ENCODE measurements at places on chromosomes 16 and 17.
A peak's percentile ranks its signal among the peaks of the same experiment; 100 is the strongest.

- no peaks in the 10 kb centered on the region for H3K36me3 ChIP-seq
- H3K27me3 ChIP-seq: no peaks in the 10 kb centered on the region
Measured at GRCh38 chr17:67602974-67603373, 114.8 kb upstream of the NOL11 start.

DNA sequence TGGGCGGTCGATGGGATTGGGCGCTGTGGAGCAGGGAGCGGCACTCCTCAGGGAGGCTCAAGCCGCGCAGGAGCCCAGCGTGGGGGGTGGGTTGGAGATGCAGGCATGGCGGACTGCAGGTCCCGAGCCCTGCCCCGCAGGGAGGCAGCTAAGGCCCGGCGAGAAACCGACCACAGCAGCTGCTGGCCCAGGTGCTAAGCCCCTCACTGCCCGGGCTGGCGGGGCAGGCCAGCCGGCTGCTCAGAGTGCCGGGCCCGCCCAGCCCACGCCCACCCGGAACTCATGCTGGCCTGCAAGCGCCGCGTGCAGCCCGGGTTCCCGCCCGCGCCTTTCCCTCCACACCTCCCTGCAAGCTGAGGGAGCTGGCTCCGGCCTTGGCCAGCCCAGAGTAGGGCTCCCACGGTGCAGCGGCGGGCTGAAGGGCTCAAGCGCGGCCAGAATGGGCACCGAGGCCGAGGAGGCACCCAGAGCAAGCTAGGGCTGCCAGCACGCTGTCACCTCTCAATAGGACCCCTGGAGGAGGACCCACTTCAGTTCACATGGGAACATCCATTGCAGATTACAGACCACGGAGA, 20.5 kb upstream of the METTL16 start:
- no peak for DNase-seq
- H3K4me1 ChIP-seq: no peaks in the 10 kb centered on the region
- H3K27ac ChIP-seq: no peak overlapping the region
- no peak overlapping the region for H3K4me3 ChIP-seq
- no peaks in the 10 kb centered on the region for H3K36me3 ChIP-seq
- no peaks in the 10 kb centered on the region for H3K27me3 ChIP-seq

- peaks cover 4% of the 10 kb centered on the region for H3K27me3 ChIP-seq
- peaks cover 8% of the 10 kb centered on the region for H3K4me1 ChIP-seq
- no peak overlapping the region for H3K4me3 ChIP-seq
- no peak for DNase-seq
- H3K27ac ChIP-seq: no peak overlapping the region
- H3K36me3 ChIP-seq: no peaks in the 10 kb centered on the region
Measured at GRCh38 chr17:16997514-16998429, 25.9 kb upstream of the TNFRSF13B start.

DNA sequence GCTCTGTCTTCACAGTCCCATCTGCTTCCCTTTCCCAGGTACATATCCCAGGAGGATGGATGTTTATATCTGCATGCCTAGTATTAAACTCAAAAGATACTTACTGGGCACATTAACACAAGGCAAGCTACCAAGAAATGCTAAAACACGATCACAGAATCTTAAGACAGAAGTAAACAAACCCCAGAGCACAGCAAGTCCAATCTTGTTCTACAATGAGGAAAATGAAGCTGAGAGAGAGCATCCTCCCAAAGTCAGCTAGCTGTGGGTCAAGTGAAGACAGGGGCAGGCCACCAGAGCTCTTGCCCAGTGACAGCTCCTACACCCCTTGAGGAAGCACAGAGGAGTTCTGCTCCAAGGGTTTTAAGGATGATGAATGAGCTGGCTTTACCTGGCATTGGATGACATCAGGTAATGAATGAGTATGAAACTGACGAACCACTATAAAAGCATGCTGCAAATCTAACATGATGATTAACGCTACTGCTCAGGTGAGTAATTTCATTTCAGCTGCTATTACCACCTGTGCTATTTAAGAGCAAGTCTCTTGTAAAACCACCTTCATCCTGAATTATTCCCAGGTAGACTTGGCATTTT, 20.3 kb downstream of the XPO6 start:
- H3K36me3 ChIP-seq: peaks cover 11% of the 10 kb centered on the region
- no peak overlapping the region for H3K4me3 ChIP-seq
- H3K27me3 ChIP-seq: no peaks in the 10 kb centered on the region

DNA sequence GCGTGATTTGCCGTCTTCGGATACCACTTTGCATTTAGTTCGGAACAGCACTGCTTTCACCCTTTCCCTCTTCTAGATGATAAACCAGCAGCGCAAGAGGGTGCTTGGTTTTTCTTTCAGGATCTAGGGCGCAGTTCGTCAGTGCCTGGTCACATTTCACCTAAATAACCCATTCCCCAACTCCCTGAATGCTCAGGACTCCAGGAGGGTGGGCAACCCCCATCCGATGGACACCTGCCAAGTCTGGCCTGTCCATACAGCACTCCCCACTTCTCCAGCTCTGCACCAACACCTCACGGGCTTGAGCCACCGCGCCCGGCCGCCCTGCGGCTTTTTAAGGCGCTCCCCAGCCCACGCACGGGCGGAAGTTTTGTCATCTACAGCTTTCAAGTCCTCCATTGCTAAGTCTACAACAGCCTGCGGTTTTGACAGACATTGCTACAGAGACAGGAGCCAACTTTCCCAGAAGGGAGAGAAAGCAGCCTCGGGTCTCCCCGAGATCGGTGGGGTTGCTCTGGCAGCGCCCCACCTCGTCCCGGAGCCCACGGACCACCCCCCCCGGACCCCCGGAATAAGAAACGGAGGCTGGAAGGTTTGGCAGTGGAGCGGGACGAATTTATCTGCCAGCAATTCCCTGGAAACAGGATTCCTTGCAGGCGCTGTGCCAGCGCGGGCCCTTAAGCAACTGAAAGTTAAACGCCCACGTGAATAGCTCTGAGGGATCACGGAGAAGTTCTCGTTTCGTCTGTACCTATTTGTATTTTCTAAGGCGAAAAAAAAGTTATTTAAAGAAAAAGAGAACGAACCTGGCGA, 38.6 kb upstream of the SLFN13 start:
- H3K27ac ChIP-seq: no peak overlapping the region
- peak overlapping the region; percentile 41 for H3K4me3 ChIP-seq
- peak; percentile 39 for DNase-seq

DNA sequence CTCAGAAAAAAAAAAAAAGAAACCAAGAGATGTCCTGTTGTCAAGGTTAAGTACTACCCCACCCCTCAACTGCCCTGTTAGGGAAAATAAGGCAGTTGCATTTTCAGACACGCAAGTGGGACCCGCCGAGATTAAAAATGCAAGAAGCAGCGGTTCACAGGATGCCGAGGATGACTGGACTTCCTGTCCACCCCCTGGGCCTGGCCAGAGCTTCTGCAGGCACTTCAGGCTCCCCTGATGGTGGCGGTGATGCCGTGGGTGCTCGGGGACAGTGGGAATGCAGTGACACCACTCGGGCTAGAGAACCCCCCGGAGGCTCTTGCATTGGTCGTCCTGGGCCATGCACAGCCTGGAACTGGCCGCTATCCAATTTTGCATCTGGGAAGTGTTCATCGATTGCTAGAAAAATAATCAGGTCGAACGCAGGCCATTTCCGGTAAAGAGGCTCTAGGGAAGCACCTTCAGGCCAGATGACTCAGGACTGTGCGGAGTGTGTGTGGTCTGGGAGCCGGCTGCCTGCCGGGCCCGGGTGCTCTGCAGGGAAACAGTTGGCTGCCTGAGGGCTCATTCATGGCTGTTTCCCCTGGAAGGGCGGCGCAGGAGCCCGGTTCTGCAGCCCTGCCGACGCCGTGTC, 13.4 kb upstream of the CRISPLD2 start:
- H3K36me3 ChIP-seq: no peaks in the 10 kb centered on the region
- DNase-seq: peak; percentile 70
- no peak overlapping the region for H3K4me3 ChIP-seq
- peaks cover 4% of the 10 kb centered on the region for H3K27me3 ChIP-seq
- H3K4me1 ChIP-seq: peaks cover 16% of the 10 kb centered on the region

DNA sequence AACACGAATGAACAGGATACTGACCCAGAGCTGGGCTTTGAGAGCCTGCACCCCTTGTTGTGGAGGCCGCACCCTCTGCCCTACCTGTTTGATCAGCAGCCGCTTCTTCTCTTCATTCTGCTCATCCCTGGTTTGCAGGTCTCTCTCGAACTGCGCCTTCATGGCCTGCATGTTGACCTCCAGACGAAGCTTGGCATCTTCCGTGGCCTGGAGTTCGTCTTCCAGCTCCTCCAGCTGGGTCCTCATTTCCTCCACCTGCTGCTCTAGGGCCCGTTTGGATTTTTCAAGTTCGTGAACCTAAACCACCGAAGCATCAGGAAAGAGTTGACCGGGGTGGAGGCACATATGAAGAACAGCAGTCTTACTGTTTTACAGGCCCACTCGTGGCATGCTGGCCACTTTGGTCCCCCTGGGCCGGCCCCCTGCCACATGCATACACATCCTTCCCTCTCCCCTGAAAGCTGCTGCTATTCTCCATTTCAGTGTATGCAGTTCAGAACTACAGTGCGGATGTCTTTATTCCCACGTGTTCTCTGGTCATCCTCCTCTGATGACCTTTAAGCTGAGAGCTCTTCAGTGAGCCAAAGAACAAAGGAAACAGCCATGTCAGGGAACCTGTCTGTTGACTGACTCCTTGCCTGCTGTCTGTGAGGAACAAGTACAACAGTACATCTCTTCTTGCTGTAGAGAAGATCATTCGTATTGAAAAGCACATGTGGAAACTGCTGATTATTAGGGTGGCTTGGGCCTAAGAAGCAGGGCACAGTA, 54.8 kb downstream of the NDEL1 start:
- H3K4me1 ChIP-seq: no peaks in the 10 kb centered on the region
- no peaks in the 10 kb centered on the region for H3K27me3 ChIP-seq
- no peak for DNase-seq
- no peak overlapping the region for H3K4me3 ChIP-seq

DNA sequence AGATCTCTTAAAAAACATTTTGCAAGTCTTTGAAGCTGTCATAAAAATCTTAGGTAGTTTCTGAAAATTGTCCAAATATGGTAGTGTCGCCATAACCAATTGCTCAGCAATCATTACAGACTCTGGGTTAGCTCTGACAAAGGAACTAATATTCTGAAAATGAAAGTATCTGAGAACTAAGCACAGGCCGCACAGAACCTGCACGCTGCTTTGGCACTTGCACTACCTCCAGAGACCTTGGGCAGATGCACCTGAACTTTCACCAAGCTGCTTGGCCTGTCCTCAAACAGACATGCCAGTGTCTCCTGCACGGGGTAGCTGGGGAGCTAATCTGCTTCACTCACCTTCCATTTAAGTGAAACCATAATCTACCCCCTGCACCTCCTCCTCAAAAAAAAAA, 317.0 kb downstream of the MAF start:
- H3K27me3 ChIP-seq: no peaks in the 10 kb centered on the region
- H3K4me1 ChIP-seq: peaks cover 26% of the 10 kb centered on the region
- H3K27ac ChIP-seq: no peak overlapping the region
- no peak for DNase-seq
- H3K4me3 ChIP-seq: no peak overlapping the region
- H3K36me3 ChIP-seq: no peaks in the 10 kb centered on the region

GRCh38 chr16:17037499-17037898, 433.3 kb downstream of the XYLT1 start:
- H3K27me3 ChIP-seq: no peaks in the 10 kb centered on the region
- H3K4me3 ChIP-seq: no peak overlapping the region
- no peak for DNase-seq
- H3K27ac ChIP-seq: no peak overlapping the region

GRCh38 chr17:8158267-8159031, 4.3 kb downstream of the VAMP2 start:
- peak; percentile 93 for DNase-seq
- peak overlapping the region; percentile 92 for H3K27ac ChIP-seq
- H3K27me3 ChIP-seq: no peaks in the 10 kb centered on the region
- H3K4me1 ChIP-seq: peaks cover 55% of the 10 kb centered on the region
- peaks cover 30% of the 10 kb centered on the region for H3K36me3 ChIP-seq

- no peaks in the 10 kb centered on the region for H3K4me1 ChIP-seq
- H3K4me3 ChIP-seq: no peak overlapping the region
- H3K27ac ChIP-seq: no peak overlapping the region
- no peaks in the 10 kb centered on the region for H3K36me3 ChIP-seq
- H3K27me3 ChIP-seq: peaks cover 6% of the 10 kb centered on the region
- DNase-seq: no peak
Measured at GRCh38 chr17:6796887-6797490, 21.0 kb downstream of the FBXO39 start.

DNA sequence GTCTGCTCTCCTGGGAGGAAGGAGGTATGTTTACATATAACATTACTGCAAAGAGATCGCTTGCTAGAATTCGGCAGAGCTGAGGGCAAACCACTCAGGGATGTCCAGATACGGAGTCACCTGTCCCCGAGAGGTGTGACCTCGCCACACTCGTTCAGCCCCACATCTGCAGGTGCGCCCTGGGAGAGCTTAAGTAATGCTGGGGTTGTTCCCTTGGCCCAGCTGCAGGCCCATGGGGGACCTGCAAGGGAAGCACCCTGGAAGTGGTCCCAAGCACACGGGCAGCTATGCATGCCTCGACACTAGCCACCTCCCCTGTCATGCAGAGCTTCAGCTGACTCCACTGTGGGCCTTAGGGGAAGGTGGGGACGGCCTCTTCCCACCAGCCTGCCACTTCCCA, 22.2 kb downstream of the USP22 start:
- DNase-seq: no peak
- peaks cover 85% of the 10 kb centered on the region for H3K36me3 ChIP-seq
- H3K4me1 ChIP-seq: peaks cover 13% of the 10 kb centered on the region
- no peak overlapping the region for H3K4me3 ChIP-seq
- no peaks in the 10 kb centered on the region for H3K27me3 ChIP-seq
- no peak overlapping the region for H3K27ac ChIP-seq

- H3K27ac ChIP-seq: no peak overlapping the region
- DNase-seq: no peak
- H3K4me3 ChIP-seq: no peak overlapping the region
- peaks cover 13% of the 10 kb centered on the region for H3K36me3 ChIP-seq
- no peaks in the 10 kb centered on the region for H3K27me3 ChIP-seq
Measured at GRCh38 chr17:19271780-19272357, 34.7 kb downstream of the EPN2 start.

DNA sequence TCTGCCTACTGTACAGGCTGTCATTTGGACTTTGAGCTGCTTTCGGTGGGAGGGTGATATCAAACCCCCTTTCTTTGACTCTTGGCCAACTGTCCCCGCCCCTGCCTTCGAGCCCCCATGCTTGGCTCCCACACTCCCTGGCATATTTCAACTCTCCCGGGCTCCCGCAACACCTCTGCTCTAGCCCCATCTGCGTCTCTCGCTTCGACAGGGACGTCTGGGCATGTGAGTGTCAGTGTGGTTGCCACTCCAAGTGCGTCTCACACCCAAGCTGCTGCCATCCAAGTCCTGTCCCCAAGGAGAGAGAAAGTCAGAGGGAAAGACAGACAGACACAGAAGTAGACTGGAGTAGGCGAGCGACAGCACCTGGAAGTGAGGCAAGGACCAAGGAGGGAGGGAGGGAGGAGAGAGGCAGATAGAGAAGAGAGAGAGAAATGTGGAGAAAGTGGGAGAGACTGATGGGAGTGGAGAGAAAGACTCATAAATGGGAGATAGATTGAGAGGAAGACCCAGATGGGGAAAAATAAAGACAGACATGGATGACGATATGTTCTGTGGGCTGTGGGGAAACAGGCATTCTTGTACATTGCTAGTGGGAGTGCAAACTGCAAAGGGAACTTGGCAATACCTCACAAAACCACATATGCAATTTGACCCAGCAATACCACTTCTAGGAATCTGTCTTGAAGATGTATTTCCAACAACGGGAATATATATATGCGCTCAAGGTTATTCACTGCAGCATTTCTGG, 11.8 kb downstream of the STARD3 start:
- DNase-seq: no peak
- no peak overlapping the region for H3K4me3 ChIP-seq
- peaks cover 3% of the 10 kb centered on the region for H3K36me3 ChIP-seq
- no peaks in the 10 kb centered on the region for H3K27me3 ChIP-seq

All from muscle of leg (tissue), 16 donors.